Activated effector memory CD4-positive, alpha-beta T cell treated with anti-CD3 and anti-CD28 coated beads, Interleukin-2, amount 50 U/mL, for 16 hours (primary cell): ENCODE measurements at places on chromosomes 7 and 10.

GRCh38 chr7:140542228-140542603, 62.9 kb upstream of the MKRN1 start:
- no peak for DNase-seq

- DNase-seq, result no peak
These were observed 30.9 kb downstream of the KCNMA1 start for GRCh38 chr10:77606751-77607150.

- DNase-seq, result no peak
These were observed 35.3 kb downstream of the LRRC72 start for GRCh38 chr7:16561943-16562342.

- DNase-seq, result no peak
These were observed 422.3 kb downstream of the DGKB start for GRCh38 chr7:14480281-14480680.

- no peak for DNase-seq
These were observed 2.5 kb upstream of the TECPR1 start for GRCh38 chr7:98254516-98254915.

GRCh38 chr10:71218046-71218650, 5.8 kb downstream of the UNC5B start:
- no peak for DNase-seq

DNA sequence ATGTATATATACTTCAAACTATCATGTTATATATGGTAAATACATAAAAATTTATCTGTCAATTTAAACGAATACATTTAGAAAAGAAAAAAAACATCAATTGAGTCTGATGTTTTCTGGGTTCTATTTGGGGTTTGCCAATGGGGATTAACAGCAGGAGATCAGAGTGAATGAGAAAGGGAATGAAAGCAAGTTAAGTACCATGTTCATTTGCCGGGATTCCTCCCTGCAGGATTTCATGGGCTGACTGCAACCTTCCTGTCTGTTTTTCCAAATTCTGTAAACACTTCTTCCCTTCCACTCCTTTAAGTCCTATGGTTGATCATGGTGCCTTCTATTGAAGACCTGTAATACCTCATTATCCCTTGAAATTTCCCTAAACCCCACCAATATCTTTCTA, 33.9 kb upstream of the SEMA3A start:
- DNase-seq, result no peak

DNA sequence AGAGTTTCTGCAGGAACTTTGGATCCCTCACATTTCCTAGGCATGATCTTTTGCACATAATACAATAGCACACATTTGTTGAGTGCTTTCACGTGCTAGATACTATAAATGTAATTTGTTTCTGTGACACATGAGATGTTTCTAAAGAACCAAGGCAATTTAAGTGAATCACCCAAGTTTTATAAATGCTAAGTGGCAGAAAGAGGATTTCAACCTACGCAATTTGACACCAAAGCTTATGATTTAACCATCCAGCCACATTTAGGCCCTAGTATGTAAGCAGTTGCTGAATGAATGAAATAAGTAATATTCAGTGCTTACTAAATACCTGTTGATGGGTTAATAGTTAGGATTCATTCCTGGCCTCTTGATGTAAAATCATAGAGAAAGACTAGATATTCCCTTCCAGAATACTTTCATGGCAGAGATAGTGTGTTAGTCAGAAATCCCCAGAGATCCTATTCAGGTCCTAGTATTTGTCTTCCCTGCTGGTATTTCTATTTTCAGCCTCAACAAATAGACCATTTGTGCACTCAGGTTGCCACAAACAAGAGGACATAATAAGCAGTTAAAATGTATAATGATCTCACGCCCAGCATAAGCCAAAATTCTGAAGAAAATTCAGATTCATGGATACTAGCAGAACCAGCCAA, 572.6 kb downstream of the IPMK start:
- no peak for DNase-seq
